CD8-positive, alpha-beta T cell (primary cell): ENCODE measurements at places on chromosomes 2 and 18.

GRCh38 chr2:176066645-176067588 lies 16.8 kb downstream of the EVX2 start:
- no peak for DNase-seq

GRCh38 chr2:237404413-237404812 lies 9.6 kb downstream of the COL6A3 start:
- no peak for DNase-seq

GRCh38 chr2:240557101-240557751 lies 562 bp downstream of the ANKMY1 start:
- no peak for DNase-seq

DNA sequence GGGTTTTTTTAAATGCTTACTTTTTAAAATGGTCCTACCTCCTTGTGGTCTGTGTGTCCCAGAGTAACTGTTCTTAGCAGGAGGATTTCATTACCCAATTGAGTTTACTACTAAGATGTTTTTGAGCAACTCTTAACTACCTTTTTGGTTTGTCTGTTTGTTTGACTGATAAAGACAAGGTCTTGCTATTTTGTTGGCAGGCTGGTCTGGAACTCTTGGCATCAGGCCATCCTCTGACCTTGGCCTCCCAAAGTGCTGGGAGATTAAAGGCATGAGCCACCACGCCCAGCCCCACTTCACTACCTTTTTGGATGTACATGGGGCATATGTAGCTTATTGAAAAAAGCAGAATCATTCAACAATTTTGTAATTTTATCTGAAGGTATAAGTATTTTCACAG lies 14.9 kb downstream of the MRPS9 start:
- DNase-seq: no peak

DNA sequence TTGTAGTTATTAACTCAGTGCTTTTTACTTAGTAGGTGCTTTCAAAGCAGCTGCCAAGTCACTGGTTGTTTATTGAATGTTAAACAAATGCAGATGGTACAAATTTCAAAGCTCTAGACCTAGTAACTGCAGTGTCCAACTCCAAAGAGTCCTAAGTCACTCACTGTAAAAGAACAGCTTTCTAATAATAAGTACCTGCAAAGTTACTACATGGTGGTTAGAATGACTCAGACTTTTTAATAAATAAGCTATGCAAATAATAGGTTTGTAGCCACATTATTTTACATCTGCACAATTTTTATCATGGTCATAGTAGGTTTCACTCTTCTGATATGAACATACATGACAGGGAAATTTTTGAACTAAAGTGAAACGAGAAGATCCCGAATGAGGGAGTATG lies 1620.4 kb upstream of the CELF4 start:
- DNase-seq: no peak

- DNase-seq: no peak
Observed at GRCh38 chr2:144445196-144445595, 74.7 kb downstream of the ZEB2 start.

DNA sequence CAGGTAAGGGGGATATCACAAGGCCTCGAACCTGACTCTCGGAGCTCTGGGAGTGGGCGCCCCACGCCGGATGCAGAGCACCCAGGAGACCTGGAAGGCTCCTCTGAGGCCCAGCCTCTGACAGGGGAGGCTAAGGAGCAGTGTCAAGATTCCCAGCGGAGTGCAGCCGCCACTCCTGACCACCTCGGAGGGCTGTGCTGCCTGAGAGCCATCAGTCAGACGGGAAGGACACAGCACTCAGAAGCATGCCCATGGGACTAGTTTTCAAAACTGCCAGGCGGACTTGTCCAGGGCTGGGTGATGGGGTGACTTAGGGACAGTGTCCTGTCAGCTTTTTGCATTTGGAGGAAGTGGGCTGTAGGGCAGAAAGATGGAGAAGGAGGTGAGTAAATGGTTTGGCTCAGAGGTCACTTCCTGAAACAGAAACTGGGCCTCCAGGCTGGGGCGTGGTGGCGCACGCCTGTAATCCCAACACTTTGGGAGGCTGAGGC lies 34.6 kb upstream of the B3GNT7 start:
- no peak for DNase-seq

DNA sequence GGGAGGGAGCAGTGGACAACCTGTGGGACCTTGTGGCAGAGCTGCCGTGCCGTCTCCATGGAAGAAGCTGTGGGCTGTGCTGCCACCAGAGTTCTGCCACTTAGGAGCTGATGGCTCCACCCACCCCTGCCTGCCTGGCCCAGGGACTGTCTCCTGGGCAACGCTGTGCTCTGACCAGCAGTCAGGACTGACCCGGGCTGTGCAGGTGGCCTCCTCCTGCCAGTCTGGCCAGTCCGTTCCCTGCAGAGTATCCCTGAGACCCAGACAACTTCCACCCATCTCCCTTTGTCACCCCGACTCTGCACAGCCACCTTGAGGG lies 12.8 kb downstream of the ASIC4 start:
- DNase-seq: no peak

DNA sequence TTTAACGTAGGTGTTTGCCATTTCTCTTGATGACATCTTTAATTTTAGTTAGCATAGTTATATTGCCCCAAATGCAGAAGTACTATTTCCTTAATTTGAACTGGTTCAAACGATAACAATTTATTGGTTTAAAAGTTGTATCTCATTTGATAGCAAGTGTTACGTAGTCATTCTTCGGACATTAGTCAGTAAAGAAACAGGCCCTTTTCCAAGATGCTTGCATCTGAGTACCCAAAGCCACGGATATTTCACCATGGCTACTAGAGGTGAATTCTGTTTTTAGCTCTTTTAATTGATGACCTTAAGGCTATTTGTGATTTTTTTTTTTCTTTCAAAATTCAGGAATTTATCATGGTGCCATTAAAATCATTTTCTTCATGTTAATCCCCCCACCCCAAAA lies 32.1 kb downstream of the GLS start:
- DNase-seq: no peak

- DNase-seq: no peak
Observed at GRCh38 chr2:65420712-65421431, 11.5 kb downstream of the SPRED2 start.

- DNase-seq: no peak
Observed at GRCh38 chr2:241112046-241112445, 10.0 kb upstream of the MTERF4 start.

DNA sequence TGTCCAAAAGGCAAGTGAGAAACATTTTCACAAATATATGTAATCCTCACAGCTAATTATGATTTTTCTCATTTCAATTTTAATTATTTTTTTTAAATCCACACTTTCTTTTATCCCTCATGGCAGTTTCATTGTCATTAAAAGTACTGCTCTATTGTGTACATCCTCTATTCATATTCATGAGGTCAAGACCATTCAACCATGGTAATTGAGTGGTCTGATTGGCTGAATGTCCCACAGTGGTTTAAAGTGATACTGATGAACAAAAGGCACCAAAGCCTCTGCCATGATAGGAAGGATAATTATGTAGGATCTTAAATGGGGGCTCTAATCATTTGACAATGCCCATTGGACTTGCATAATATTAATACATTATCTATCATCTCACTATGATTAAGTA lies 108.4 kb upstream of the EPHA4 start:
- DNase-seq: no peak

GRCh38 chr2:161420406-161421074 lies 4.4 kb downstream of the TBR1 start:
- no peak for DNase-seq

DNA sequence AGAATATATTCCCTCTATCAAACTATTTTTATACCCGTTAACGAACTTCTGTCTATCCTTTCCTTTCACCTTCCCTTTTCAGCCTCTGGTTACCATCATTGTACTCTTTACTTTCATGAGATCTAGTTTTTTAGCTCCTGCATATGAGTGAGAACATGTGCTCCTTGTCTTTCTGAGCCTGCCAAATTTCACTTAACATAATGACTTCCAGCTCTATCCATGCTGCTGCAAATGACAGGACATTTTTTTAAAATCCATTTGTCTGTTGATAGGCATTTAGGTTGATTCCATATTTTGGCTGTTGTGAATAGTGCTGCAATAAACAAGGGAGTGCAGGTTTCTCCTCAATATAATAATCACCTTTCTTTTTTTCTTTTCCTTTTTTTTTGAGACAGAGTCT lies 8.2 kb upstream of the CCDC195 start:
- DNase-seq: no peak

- no peak for DNase-seq
Observed at GRCh38 chr2:105324101-105324500, 5.4 kb downstream of the TGFBRAP1 start.

- no peak for DNase-seq
Observed at GRCh38 chr2:3170792-3171455, 206.7 kb downstream of the EIPR1 start.

DNA sequence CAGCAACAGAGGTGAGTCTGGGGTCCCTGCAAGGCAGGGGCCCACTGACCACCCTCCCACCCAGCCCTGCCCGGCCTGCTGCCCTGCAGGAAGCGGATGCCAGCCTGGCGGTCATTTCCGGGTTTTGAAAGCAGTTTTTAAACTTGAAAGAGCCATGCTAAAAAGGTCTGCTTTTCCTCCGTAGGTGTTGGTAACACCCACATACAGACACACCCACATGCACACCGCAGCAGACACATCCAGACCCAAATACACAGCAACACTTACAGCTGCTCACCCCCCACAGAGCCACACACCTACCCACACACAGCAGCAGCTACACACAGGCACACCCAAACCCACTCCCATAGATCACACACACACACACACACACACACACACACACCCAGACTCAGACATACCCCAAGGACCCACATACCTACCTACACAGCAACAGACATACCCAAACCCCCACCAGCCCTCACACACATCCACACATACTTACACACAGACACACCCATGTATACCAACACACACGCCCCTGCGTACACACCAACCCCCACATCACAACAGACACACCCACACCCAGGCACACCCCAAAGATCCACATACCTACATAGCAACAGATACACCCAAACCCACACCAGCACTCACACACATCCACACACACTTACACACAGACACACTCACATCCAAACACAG lies 7.6 kb downstream of the ZFP36L2 start:
- peak; percentile 88 for DNase-seq
